Aorta (tissue), 5 donors: ENCODE measurements at places on chromosomes 5 and 9. TPM values are rescaled to one million over a fixed set of nuclear protein-coding genes. Genes with fewer than 3 reads are reported as not detected.

GRCh38 chr9:132357764-132358163, 3.0 kb upstream of the SETX start:
- no peak overlapping the region for H3K4me3 ChIP-seq
- H3K4me1 ChIP-seq = peaks cover 2% of the 10 kb centered on the region
- no peaks in the 10 kb centered on the region for H3K27me3 ChIP-seq
- no peak for DNase-seq

- no peak overlapping the region for H3K4me3 ChIP-seq
- H3K27ac ChIP-seq = no peak overlapping the region
- no peaks in the 10 kb centered on the region for H3K27me3 ChIP-seq
- no peaks in the 10 kb centered on the region for H3K36me3 ChIP-seq
- no peak for DNase-seq
Measured at GRCh38 chr5:45162974-45163373, 354.2 kb downstream of the MRPS30 start.

GRCh38 chr5:147160902-147161700, 73.7 kb upstream of the STK32A start:
- H3K27me3 ChIP-seq = no peaks in the 10 kb centered on the region
- H3K36me3 ChIP-seq = no peaks in the 10 kb centered on the region
- H3K4me1 ChIP-seq = no peaks in the 10 kb centered on the region
- H3K4me3 ChIP-seq = no peak overlapping the region
- H3K27ac ChIP-seq = no peak overlapping the region

Gene SVEP1
- total RNA-seq = 120 TPM

Gene SLIT3
- total RNA-seq = 108 TPM
